ENCODE measurements at places on chromosomes 7 and 10.

GRCh38 chr7:139431459-139431858, 52.0 kb downstream of the KLRG2 start:
- no peak for DNase-seq

- no peak for DNase-seq
Observed at GRCh38 chr7:142868986-142869415, 14.1 kb downstream of the EPHB6 start.

DNA sequence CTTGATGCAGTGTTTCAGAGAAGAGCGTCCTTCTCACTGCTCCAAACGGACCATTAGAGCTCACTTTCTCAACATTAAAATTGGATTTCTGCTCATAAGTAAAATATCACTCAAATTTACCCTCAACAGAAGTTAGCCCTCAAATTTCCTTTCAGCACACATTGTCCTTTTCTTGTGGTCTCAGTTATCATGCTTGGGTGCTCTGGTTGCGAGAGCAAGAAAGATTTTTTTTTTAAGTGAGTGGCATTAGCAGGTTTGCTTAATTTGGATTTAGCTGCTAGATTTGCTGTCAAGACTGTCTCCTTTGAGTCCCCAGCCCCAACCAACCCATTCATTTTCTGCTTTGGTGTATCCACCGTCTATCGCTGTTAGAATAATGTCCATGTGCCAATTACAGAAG, 2.6 kb upstream of the CH25H start:
- no peak for DNase-seq

DNA sequence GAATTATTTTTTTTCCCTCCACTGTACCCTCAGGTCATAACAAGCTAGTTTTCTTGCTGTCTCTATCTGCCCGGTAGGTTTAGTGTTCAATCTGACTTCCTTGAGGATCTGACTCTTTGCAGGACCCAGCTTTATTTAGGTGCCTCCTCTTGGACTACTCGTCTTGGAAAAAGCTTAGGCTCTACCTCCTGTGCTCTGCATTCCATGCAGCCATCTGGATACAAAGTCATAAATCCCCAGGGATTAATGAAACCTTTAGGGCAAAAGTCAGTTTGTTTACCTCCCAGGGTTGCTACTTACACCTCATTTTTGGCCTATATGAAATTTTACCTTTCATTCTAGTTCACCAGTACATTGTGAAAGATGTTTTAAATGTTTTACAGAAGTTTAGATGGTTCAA, 8.0 kb downstream of the STAG3 start:
- DNase-seq: no peak

- no peak for DNase-seq
Observed at GRCh38 chr10:33365871-33366411, 31.5 kb upstream of the NRP1 start.

- no peak for DNase-seq
Observed at GRCh38 chr10:98963608-98964007, 272.0 kb downstream of the HPSE2 start.

GRCh38 chr10:99531026-99531695, 1.6 kb upstream of the NKX2-3 start:
- DNase-seq: no peak

- no peak for DNase-seq
Observed at GRCh38 chr7:26735976-26736600, 128.3 kb downstream of the SKAP2 start.

GRCh38 chr10:112601214-112602090, 154.4 kb downstream of the VTI1A start:
- DNase-seq: no peak

DNA sequence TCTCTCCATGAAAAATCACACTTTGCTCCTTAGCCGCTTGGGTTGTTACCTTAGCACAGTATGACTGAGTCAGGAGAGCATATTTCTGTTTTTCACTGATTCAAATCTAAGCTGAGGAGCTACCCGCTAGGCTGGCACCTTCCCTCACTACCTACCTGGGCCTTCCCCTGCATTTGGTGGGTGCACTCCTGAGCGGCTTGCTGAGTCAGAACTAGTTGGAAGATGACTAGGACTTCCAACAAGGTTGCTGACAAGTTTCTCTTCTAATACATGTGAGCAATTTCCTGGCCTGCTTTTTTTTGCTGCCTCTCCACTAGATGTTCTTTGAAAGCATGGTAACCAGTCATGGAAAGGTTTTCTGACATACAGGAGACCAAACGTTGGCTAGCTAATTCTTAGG, 43.8 kb upstream of the SEC61G start:
- no peak for DNase-seq

DNA sequence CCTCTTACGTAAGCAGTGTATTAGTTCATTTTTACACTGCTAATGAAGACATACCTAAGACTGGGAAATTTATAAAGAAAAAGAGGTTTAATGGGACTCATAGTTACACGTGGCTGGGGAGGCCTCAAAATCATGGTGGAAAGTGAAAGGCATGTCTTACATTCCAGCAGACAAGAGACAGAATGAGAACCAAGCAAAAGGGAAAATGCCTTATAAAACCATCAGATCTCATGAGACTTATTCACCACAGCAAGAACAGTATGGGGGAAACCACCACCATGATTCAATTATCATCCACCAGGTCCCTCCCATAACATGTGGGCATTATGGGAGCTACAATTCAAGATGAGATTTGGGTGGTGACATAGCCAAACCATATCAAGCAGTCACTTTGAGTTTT, 126.3 kb upstream of the CXCL12 start:
- DNase-seq: no peak

DNA sequence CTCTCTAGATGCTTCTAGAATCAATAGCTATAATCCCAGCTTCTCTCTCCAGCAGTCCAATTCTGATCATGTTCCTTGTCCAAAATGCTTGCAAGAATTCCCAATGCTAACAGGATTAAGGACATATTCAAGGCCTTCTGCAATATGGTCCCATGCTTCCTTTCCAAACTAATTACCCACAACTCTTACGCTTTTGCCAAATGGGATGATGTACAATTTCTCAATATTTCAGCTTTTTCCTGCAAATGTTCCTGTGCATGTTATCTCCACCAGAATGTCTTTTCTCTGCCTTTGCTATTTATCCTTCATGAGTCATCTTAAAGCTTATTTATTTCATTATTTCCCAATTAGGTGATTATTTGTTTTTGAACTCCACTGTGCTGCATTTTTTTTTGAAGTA, 556.4 kb downstream of the SORCS1 start:
- no peak for DNase-seq

DNA sequence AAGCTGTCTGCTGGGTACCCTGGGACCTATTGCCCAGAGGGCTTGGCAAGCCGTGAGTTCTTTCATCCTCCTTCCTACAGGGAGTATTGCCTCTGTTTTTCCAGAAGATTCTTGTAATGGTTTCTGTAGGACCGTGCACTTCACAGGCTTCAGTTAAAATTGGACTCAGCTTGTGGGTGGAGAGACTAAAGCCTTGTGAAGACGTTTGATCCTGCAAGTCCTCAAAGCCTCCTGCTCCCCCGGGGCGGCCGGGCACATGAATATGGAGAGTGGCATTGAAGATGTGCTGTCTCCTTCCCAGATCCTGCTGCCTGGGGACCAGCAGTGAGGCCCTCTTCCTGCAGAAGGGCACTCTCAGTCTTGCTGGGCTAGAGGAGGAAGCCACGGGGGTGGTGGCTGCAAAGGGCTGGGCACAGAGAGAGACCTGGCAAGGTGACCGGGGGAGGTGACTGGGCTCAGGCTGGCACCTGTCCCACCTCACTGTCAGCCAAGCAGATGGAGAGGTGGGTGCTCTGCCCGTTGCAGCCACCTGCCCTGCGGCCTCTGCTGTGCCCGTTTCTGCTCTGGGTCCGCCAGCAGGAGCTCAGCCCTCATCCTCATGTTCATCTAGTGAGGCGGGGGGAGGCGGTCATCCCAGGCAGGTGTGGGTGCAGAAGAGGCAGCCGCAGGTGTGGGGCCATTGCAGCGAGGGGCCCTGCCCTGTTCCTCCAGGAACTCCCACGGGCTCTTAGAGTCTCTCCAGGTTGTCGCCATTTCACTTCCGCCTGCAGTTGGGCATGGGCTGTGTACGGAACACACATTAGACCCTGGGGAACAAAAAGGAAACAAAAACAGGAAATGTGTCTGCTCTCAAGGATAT, 55.7 kb downstream of the TMEM209 start:
- no peak for DNase-seq

DNA sequence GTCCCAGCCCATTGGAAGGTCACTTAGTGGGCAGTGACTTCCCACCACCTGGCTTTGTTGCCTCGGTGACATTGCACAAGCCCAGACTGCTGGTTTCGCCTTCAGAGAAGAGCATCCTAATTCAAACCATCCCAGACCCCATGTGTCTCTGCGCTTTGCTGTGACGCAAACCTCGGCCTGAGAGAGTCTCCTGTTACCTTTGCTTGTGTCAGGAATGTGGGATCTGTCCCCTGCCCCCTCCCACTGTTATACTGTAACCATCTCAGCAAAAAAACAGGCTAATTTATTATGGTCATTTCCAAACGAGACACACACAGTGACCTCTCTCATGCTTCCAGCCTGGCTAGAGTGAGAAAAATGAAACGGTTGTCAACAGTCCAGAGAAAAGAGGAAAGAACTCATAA, 25.0 kb upstream of the AQP1 start:
- DNase-seq: no peak

DNA sequence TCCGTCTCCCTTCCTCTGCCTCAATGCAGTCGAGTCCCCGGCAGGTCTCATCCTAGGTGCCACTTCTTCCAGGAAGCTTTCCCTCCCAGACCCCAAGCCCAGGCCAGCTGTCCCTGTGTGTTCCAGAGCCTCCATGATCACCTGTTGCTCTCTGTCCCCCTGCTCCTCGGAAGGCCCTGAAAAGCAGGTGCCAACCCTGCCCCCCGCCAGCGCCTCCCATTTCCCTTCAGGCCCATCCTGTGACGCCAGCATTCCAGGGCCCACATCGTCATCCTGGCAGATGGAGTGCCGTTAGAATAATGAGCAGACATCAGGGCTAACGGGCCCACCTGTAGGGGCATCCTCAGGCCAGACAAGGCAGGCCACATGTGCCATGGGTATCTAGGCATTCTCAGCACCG, 253.0 kb upstream of the PPP2R2D start:
- no peak for DNase-seq

DNA sequence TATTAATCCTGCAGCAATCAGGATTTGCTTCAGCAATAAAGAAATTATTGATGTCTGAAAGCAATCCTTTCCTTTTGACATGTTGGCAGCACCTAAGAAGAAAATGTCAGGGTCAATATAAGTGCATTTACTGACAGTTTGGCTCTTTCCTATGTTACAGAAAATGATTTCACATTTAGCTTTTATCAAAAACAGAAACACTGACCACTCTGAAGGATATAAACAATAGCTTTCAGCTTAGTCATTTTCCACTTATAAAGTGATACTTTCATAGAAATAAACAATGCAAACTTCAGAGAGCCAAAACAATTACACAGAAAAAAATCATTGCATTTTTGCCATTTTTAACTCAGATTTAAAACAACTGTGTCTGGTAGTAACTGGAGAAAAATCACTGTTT, 325.6 kb upstream of the KAT6B start:
- no peak for DNase-seq

DNA sequence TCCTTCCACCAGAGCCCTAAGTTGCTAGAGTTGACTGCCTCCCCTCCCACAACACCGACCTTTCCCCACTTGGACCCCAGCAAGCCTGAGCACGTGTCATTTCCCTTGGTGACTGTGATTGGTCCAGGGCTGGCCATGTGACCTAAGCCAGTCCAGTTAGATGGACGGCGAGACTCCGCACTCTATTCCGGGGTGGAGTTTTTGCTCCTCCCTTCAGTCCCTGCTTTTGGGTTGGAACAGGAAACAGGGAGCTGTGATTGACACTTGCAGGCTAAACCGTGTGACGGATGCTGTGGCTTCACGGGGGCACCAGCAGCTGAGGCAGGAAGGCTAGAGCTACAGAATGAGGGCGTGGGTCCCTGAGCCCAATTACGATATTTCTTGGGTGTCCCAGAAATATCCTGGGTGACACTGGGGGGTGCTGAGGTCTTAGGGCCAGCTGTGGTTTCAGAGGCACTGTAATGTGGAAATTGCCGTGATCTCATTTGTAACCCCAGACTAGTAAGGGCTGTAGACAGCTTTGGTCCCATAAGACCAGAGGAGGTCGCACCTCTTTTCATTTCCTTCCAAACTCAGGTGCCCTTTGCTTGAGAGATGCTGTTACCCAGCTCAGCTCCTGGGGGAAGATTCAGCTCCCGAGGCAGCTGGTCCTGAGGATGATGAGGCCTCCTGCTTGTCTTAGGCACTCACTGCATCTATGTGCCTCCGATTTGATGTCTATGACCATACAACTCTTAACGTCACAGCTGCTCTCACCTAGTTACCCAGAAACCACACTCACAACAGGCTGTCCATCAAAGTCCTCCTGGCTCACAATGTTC, 102.7 kb upstream of the NPTX2 start:
- DNase-seq: no peak

DNA sequence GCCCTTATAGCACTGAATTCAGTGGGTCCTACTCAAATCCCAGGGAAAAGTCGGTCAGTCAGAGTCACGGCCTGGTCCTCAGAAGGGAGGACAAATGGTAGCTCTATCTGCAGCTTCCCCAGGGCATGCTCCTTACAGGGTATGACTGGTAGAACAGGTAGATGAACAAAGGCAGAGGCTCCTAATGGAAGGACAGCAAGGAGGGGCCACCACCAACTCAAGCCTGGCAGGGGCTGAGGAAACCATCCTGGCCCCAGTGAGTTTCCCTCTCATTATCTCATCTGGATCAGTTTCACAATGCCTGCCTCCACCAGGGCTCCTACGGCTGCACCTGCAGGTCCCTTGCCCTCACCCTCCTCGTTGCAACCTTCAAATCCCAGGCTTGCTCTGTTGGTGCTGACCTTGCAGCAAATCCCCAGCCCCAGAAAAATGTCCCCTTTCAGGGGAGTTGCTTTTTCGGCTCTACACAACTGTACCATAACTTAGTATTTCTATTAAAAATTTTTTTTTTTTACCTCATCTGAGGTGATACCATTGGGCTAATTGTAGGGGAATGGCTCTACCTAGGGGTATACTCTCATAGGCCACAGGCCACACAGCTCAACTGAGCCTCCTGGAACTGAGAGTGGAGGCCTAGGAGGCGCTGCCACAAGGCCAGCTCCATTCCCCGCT, 2.4 kb upstream of the MYO1G start:
- DNase-seq: no peak

DNA sequence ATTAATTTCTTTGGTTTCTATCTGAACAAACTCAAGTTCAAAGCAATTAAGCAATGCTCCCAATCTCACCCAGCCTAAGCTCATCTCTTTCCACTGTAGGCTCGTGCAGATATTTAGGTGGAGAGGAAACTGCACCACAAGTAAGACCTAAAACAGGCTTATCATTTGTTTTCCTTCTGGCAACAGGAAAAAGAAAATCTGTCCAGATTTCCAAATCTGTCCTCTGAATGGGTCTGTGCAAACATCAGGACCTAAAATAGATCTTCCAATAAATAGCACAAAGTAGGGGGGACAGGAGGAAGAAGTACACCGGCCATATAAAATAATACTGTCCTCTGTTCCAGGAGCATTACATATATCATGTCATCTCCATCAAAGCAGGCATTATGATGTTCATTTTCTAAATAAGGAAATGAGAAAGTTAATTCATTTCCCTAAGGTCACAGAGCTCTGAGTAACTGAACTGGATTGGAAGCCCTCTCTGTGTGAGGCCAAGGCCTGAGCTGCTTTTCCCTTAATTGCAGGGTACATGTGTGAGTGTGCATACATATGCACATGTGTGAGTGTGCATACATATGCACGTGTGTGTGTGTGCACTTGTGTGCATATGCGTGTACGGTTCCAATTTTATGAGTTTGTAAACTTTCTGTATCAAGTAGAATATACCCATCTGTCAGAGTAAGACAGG, 92.8 kb upstream of the PARD3 start:
- DNase-seq: no peak
